Upper lobe of left lung (tissue), 6 donors: ENCODE measurements at places on chromosomes 4 and X. TPM values are rescaled to one million over a fixed set of nuclear protein-coding genes. Genes with fewer than 3 reads are reported as not detected.

Gene FUNDC2
- 63.1 TPM for total RNA-seq

Gene ADH1B
- total RNA-seq: 258 TPM

Gene CXCL3
- total RNA-seq: 10.0 TPM

Gene CNKSR2
- 14.5 TPM for total RNA-seq

Gene BEX1
- total RNA-seq: not detected

Gene IL2
- not detected for total RNA-seq

Gene ODAM
- total RNA-seq: 3.6 TPM

Gene FOXR2
- not detected for total RNA-seq

Gene GLRB
- 2.8 TPM for total RNA-seq

Gene CXCL8
- 26.4 TPM for total RNA-seq

Gene CTAG2
- total RNA-seq: not detected

Gene SYN1
- total RNA-seq: 11.5 TPM
